ENCODE measurements at places on chromosomes 16 and 17.
A peak's percentile ranks its signal among the peaks of the same experiment; 100 is the strongest.

DNA sequence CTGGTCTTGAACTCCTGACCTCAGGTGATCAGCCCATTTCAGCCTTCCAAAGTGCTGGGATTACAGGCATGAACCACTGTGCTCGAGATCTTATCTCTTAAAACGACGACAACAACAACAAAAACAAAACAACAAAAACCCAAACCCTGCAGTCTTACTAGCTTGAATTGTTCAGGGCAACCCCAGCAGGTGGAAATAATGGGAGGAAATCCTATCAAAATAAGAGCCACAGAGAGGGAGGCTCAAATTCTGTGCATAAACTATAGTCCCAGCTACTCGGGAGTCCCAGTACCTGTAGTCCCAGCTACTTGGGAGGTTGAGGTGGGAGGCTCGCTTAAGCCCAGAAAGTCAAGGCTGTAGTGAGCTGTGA is 16.5 kb upstream of the ATP6V0A1 start:
- DNase-seq = no peak

DNA sequence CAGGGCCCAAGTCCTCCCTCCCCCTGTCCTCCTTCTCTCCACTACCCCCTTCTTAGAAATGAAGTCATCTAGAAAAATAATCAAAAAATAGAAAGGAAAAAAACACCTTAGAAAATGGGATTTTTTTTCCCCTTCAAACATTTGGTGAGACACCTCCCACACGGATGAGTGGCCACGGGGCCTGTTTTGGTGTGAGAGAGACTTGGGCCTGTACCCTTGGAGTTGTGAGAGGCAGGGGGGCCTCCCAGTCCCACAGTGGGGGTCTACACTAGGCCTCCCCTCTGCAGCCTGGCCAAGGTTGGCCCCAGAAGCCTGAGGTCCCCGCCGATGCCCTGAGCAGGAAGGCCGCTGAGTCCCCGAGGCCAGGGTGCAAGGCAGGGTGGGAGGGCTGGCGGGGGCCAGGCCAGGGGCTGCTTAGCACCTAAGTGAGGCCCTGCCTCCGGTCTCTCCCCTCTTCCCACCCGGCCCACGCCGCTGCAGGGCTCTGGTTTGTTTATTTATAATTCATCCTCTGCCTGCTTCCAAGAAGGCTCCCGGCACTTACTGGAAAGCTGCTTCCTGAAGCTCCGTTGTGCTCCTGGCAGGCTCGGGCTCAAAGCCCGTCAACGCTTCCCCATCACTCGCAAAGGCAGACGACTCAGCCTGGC is 26.4 kb downstream of the NPTX1 start:
- DNase-seq = no peak

- no peak for DNase-seq
Measured at GRCh38 chr16:10655415-10655977, 39.2 kb downstream of the TEKT5 start.

- no peak for DNase-seq
Measured at GRCh38 chr17:78953356-78954350, 26.1 kb downstream of the LGALS3BP start.

DNA sequence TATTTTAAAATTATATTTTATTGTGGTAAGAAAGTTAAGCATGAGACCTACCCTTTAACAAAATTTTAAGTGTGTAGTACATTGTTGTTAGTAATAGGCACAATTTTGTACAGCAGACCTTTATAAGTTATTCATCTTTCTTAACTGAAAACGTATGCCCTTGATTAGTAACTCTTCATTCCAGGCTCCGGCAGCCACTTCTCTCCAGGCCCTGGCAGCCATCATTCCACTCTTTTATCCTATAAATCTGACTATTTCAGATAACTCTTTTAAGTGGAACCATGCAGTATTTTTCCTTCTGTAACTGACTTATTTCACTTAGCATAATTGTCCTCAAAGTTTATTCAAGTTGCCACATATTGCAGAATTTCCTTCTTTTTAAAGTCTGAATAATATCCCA is 348.2 kb downstream of the CDH11 start:
- peak; percentile 12 for DNase-seq

DNA sequence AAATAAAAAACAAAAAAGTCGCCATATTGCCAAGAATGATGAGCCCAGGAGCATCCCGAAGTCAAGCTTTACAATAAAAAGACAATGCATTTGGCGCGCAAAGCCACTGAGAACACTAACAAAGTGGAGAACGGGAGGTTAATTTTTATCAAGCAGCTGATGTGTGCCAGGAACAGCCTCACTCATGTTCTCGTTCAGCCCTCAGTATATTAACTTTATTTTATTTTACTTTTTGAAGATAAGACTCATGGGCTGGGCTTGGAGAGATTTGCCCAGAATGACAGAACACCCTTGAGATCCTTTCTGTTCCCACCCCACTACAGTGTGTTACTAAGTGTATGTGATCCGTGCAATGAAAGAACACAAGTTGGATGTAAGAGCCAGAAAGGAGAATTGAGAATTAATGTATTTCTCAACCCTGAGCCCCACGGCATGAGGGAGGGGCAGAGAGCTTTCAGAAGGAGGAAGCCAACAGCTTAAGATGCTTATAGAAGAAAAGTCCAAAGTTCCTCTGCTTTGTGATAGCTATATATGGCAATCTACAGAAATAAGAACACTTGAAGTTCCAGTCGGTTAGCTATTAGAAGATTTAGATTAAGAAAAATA is 48.4 kb downstream of the COTL1 start:
- DNase-seq = no peak

DNA sequence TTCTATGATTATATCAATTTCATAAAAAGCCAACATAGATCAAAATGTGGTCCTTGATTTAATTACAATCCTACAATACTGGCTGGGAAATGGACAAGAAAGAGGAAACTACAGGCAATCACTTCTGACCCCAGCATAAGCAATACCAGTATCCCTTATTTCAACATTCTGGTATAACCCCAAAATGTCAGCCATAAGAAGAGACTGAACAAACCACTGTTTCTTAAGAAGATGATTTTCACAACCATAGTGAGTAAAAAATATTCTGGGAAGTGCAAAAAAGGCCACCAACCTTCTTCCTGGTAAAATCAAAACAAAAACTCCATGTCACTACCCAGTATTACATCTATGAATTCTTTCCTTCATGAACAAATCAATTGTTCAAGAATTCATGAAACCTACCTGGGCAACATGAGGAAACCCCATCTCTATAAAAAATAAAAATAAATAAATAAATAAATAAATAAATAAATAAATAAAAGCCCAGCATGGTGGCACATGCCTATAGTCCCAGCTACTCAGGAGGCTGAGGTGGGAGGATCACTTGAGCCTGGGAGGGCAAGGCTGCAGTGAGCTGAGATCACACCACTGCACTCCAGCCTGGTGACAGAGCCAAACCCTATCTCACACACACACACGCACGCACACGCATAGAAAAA is 7.5 kb downstream of the N4BP1 start:
- DNase-seq = no peak

DNA sequence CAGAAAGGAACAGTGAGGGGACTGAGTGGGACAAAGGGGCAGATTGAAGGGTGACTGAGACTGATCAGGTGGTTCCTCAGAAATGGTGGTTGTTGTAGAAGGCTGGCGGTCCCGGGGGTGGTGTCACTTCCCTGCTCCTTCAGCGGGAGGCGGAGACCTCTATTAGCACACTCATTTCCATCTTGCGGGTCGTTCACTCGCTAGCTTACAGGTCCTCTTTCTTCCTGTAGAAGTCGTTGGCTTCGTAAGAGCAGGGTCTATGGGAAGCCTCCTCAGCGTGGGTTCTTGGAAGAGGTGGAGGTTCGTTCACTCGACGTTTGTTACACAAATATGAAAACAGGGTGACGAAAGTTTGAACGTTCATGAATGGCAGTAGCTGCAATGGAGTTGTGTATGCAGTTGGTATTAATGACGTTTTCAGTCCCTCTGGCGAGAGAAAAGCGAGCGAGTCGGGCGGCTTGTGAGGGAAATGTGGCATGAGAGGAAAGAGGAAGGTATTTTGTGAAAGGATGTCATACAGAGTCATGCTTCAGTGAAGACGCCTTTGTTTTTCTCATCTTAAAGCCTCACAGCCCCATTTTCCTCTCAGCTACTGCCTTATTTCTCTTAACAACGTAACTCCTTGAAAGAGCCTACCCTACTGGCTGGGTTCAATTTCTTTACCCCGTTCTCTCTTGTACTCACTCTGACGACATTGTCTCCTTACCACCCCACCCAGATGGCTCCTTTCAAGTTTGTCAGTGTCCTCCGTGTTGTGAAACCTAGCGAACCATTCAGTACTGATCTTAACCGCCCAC is 667 bp downstream of the EFCAB13 start:
- no peak for DNase-seq
